ENCODE measurements at places on chromosomes 6 and 20.

DNA sequence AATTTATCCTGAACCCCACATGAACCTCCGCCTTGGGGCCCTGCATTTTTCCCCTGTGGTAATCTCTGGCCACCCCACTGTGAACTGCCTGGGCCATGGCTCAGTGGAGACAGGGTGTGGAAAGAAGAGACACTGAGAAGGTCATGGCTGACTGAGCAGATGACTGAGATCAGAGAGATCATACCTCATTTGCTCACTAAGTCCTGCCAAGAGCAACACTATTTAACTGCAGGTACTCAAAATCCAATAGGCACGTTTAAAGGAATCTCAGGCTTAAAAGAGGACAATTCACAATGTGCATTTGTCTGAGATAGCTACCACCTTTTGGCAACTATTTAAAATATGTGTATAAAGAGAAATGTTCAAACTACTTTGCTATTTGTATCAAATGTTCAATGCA lies 305.0 kb downstream of the GMDS start:
- no peak for DNase-seq

DNA sequence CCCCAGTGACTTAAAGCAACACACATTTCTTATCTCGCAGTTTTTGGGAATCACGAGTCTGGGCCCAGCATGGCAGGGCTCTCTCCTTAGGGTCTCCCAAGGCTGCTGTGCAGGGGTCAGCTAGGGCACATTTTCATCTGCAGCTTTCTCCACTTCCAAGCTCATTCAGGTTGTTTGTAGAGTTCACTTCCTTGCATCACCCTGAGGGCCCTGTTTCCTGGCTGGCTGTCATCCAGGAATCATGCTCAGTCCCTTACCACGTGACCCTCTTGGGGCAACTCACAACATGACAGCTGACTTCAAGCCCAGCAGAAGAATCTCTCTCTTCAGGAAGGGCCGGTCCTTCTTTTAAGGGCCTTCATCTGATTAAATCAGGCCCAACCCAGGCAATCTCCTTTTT lies 21.3 kb downstream of the SNAP25 start:
- no peak for DNase-seq

- no peak for DNase-seq
These were observed 25.6 kb upstream of the SLPI start for GRCh38 chr20:45279992-45280391.

DNA sequence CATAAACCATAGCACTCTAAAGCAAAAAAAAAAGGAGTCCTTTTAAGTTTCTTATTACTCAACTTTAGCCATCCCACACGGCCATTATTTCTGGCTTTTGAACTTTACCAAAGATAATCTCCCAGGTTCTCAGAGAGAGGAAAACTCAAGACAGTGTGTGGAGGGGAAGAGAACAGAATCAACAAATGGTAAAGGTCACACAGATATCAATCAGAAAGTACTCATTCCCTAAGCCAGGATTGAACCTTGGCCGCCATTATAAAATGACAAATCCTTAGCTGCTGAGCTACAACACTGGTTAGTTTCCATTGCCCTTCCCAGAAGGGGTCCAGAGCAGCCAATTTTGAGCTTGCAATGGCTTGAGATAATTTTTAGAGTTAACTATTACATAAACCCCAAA lies 10.1 kb upstream of the TRIM38 start:
- no peak for DNase-seq

DNA sequence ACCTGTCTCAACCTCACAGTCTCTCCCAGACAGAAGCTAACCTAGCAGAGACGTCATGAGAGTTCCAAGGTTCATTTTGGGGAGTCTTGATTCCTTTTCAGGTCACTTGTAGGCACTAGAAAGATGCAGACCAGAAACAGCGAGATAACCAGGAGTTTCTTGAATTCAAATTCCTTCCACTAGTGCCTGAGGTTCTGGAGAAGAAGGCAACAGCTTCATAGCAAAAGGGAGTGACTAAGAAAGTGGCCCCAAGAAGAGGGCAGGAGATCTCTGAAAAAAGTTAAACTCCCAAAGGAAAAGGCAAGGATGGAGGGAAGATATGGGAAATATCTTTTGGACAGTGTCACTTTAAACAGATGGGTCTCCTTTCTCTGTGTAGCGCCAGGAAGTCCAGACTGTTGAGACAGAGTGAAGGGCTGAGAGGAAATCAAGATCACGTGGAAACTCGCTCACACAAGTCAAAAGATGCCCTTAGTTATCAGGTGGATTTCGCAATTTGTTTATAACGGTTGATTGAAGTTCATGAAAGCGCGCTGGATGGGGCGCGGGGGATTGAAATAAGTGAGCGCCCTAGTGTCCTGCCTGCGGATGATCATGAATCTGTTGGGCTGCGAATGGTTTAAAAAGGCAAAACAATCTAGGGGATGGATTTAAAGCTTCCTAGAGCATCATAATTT lies 4.8 kb upstream of the PRSS16 start:
- DNase-seq = no peak

DNA sequence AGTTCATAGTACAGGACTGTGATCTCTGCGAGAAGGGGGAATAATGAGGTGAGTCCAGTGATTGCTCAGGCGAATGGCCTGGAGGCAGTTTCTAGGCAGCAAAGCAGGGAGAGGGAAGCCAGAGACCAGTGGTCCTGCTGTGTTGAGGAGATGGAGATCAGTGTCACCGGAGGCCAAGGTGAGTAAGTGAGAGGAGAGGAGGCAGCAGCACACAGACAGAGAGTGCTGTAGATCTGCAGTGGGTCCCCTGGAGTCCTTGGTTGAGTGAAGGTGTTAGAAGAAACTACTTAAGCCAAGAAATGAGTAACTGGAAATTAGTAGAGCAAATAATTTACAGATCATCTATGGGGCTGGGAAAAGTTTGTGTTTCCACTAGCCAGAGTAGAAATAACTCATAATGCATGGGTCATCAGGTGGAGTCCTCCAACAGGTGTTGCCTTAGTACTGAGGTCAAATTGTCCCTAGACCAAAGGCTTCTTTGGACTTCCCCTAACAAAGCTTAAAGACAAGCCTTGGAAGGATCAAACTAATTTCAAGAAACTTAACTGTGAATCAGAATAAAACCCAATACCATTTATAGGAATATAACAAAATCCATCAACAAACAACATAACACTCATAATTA lies 13.6 kb downstream of the HEBP2 start:
- no peak for DNase-seq

GRCh38 chr6:170099387-170099786 lies 191.5 kb downstream of the DLL1 start:
- no peak for DNase-seq

- DNase-seq = peak; percentile 27
These were observed 26.1 kb upstream of the NEDD9 start for GRCh38 chr6:11258260-11259237.

DNA sequence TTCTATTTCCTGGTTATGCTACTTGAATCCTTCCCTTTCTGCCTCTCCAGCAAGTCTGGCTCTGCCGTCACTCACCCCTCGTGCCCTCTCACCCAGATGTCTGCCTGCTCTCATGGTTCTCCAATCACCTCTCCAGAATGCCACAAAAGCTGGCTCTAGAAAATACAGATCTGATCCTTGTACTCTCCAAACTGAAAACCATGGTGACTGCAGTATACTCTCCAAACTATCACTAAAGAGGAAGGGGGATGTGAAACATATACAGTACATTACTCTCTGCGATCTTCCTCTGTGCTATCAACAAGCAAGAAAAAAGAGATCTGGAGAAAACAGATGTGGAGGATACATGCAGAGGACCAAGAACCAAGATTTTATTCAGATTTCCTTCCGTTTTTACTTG lies 91.1 kb downstream of the ATXN1 start:
- no peak for DNase-seq

- no peak for DNase-seq
These were observed 105.2 kb upstream of the CARMIL1 start for GRCh38 chr6:25173951-25174474.

- no peak for DNase-seq
These were observed 4.0 kb downstream of the DSP start for GRCh38 chr6:7545316-7546019.

DNA sequence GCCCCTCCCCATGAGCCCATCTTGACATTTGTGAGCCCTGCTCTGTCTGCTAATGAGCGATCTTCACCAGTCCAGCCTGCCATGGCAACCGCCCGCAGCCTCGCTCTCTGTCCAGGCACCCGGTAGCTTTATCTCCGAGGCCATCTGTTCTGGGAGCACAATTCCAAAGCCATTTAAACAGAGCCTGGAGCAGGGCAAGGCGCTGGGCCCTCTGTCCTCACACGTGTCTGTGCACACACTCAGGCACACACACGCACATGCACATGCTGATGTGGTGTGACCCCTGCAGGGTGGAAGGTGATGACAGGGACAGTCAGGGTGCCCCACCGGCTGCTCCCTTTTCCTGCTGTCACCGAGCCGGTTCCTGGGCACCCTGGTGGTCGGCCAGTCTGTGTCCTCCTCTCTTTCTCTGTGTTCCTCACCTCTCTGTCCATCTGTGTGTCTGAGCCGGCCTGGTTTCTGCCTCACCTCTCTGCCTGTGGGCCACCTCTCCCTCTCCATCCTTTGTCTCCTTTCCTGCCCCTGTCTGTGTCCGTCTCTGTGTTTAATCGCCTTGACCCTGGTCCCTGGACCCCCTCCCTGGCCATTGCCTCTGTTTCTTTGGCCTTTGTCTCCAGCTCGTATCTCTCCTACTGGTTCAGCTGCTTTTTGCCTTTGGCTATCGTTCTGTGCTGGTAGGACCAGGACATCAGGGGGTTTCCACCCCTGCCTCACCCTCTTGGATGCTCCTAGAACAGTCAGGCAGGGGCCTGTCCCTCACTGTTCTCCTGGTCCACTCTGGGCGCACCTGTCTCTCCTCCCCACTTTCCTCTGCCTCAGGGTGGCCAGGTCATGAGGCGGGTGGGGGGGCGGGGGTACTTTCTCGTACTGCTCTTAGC lies 8.8 kb upstream of the MYT1 start:
- no peak for DNase-seq

GRCh38 chr6:29667158-29667557 lies 10.3 kb downstream of the MOG start:
- no peak for DNase-seq

DNA sequence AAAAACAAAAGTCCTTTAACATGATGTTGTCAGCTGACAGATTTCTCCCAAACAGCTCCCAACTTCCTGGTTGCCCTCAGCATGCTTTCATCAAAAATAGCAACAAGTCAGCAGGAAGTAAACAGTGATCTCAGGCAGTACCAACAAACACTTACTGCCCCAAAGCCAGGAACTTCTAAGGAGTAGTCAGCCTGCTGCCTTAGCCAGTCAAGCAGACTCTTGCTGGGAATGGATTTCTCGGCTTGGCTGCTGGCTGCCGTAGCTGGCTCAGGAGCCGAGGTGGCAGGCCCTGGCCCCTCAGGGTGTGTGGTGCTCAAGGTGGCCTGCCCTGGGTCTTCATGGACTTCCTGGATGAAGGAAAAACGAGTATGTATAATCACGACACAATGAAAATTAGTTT lies 46.6 kb upstream of the EMILIN3 start:
- no peak for DNase-seq

GRCh38 chr6:4670290-4670689 lies 105.9 kb upstream of the CDYL start:
- DNase-seq = no peak

GRCh38 chr20:8766868-8767390 lies 302.0 kb upstream of the PLCB4 start:
- DNase-seq = no peak

- DNase-seq = no peak
These were observed 109.3 kb downstream of the CDC5L start for GRCh38 chr6:44496665-44497369.

DNA sequence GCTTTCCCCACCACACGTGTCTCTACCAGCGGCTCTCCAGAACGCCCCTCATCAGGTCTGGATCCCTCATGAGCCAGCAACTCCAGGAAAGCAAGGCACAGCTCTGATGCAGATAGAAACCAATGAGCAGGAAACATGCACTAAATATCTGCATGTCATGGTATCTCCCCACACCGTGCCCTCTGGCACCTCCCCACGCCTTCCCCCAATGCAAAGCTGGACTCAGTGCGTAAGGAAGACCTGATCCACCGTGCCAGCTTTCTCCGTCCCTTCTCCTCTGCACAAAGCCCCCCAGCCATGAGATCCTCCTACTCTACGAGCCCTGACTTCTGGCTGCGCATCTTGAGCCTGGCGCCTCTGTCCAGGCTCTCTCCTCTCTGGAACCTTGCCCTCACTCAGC lies 9.4 kb downstream of the PDE10A start:
- DNase-seq = no peak

GRCh38 chr6:17865798-17866725 lies 121.4 kb downstream of the KIF13A start:
- DNase-seq = no peak

DNA sequence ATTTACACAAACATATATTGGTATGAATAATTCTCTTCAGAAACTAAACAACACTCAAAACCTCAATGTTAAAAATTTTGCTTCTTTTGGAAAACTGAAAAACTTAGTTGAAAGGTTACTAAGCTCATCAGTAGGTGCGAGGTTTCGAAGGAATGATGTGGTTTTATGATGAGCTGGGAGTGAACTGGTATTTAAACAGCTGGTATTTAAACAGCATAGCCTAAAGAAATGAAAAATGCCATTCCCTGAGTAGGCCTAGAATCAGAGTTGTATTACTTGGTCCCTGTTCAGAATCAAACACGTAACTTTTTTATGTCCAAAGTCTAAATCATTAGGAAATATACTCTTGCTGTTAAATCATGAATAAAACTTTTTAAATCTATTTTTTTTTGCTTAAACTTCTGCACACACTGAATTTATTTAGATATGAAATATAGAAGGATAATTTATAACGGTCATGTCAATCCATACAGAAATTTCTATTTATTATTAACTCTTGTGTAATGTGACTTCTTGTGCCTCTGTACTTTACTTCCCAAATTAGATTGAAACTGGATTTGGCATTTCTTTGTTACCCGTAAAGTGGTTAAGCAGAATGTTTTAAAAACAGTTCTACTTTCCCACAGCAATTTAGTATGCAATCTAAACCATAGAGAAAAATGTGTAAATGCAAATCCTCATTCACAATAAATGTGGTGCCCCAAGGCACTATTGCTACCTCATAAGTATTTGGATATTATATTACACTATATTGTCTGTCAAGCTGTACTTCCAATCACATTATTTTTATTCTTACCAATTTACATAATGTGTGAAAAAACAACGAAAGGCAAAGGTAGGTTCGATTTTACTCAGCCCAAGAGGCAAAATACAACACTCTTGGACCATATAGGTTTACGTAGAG lies 124.1 kb downstream of the HS3ST5 start:
- DNase-seq = no peak

GRCh38 chr6:92587525-92587924 lies 831.8 kb downstream of the EPHA7 start:
- DNase-seq = no peak

DNA sequence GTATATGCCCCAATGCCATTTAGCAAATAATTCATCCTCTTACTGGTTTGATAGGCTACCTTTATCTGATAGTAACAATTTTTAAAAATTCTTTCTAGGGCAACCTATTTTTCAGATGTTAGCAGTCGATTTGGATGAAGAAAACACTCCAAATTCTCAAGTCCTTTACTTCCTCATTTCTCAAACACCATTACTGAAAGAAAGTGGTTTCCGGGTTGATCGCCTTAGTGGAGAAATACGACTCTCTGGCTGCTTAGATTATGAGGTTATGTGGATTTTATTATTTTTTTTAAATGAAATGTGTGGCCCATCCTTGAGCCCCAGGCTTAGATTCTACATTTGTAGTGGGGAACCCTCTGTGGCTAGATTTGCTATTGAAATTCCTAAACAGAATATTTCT lies 26.3 kb downstream of the CDH26 start:
- DNase-seq = no peak

- DNase-seq = no peak
These were observed 18.0 kb upstream of the SLCO4A1 start for GRCh38 chr20:62624325-62624690.

- DNase-seq = no peak
These were observed 45.9 kb upstream of the PXDC1 start for GRCh38 chr6:3797231-3798054.

Data from activated CD4-positive, CD25-positive, alpha-beta regulatory T cell (primary cell).